ENCODE measurements at places on chromosomes 11 and 22.

GRCh38 chr11:11022125-11022730, 164.4 kb upstream of the ZBED5 start:
- DNase-seq: no peak

- no peak for DNase-seq
Observed at GRCh38 chr22:37425800-37426705, 1.2 kb downstream of the ELFN2 start.

DNA sequence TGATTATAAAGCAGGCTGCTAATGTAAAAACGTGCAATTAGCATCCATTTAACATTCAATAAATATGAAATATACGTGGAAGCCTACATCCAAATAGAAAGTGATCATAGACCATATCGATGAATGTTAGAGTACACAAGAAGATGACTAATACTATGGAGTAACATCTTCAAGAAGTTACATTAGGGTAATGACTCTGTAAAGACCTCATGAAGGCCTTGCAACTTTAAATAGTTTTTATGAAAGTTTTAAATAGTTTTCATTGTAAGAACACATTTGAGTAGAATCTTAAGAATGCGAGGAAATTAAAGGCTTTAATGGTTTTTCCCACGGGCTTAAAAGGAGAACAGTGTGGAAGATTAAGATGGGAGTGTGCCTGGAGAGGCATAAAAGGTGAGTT, 1.4 kb downstream of the TRIM34 start:
- no peak for DNase-seq

GRCh38 chr11:45909594-45910475, 2.8 kb upstream of the FREY1 start:
- DNase-seq: no peak

- DNase-seq: no peak
Observed at GRCh38 chr11:13055200-13055599, 46.1 kb downstream of the RASSF10 start.

- no peak for DNase-seq
Observed at GRCh38 chr11:12540913-12541582, 133.2 kb upstream of the TEAD1 start.

Data from NCI-H774 (cell line).